ENCODE measurements at places on chromosomes 3 and 15.

DNA sequence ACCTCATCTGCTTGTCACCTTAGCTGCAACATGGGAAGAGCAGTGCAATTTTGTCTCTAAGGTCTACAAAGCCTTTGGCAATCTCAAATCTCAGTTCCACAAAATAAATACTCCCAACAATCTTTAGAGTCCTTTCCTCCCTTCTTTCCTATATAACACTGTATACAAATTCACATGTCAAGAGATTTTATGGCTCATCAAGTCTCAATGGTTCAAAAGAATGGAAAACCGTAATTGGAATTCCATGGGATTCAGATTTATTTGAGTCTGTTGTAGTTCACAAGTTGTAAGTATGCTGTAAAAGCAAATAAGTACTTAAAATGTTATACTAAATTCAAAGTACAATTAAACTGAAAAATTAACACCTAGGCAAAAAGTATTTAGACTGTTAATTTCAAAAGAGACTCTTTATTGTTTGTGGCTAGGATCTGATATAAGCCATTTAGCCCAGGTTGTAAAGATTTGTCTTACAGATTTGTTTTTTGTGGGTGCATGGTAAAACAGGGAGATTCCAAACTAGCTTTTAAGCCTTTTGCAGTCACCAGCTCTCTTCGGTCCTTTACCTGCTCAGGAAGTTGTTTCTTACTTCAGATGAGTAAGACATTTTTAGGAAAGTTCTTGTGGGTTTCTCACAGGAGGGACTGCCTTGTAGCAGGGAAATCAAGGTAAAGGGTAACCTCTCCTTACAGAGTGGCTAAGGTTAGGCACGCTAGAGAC lies 50.1 kb downstream of the CMSS1 start:
- peak; percentile 17 for DNase-seq

DNA sequence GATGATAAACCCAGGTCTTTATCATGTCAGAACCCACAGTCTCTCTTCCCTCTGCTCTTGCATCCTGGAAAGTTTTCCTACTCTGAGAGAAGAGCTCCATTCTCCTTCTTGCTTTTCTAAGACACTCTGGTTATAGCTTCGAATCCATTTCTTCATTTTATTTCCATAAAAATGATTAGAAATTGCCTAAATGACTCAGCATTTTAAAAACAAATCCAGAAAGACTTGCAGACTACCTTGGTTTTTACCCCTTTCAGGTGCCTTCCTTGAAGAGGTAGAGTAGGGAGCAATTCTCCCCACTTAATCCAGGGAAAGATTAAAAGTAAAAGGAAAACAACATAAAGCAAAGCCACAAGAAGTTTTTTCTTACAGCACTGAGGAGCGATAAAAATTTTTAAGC lies 1256.0 kb downstream of the ROBO1 start:
- no peak for DNase-seq

- DNase-seq: peak; percentile 65
These were observed 24.2 kb downstream of the PXYLP1 start for GRCh38 chr3:141255846-141256261.

DNA sequence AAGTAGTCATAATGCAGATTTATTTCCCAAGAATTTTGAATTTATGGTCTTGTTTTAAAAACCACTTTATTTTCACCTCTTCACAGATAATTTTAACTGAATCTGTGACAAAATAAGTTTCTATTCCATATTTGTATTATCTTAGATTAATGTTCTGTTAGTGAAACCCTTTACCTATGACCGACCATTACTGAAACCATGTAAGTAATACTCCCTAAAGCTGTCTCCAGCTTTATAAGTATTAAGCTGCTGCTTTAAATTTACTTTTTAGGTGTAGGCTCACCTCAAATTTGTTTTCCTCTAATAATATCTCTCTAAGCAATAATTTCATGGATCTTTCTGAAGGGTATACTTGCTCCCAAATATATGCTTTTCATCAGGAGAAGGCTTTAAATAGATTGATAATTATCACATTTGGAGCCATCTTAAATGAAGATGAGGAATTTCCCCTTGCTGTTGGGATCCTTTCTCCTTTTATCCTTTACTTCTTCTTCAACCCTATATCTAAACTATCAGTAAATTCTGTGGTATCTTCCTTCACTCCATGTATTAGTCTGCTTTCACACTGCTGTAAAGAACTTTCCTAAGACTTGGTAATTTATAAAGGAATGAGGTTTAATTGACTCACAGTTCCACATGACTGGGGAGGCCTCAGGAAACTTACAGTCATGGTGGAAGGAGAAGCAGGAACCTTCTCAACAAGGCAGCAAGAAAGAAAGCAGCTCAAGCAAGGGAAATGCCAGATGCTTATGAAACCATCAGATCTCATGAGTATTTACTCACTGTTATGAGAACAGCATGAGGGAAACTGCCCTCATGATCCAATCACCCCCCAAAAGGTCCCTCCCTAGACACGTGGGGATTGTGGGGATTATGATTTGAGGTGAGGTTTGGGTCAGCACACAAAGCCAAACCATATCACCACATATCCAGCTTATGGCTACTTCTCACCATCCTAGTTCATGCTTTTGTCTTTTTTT lies 92.3 kb upstream of the P2RY1 start:
- no peak for DNase-seq

DNA sequence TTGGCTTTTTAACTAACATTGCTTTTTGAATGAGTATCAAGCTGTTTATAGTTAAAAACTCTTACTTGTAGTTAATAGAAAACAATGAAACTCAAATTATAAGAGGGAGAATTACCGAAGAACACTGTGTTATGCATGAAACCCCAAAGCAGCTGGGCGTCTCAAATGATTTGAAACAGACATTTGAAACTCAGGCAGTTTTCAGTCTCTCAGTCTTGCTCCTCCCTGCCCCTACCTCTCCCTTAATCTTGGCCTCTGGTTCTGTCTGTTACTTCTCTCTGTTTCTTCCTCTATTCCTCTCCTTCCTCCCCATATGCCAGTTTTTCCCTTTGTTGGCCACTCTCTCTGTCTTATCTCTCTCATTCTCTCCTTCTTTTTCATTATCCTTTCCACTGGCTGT lies 118.3 kb upstream of the SYNPR start:
- no peak for DNase-seq

DNA sequence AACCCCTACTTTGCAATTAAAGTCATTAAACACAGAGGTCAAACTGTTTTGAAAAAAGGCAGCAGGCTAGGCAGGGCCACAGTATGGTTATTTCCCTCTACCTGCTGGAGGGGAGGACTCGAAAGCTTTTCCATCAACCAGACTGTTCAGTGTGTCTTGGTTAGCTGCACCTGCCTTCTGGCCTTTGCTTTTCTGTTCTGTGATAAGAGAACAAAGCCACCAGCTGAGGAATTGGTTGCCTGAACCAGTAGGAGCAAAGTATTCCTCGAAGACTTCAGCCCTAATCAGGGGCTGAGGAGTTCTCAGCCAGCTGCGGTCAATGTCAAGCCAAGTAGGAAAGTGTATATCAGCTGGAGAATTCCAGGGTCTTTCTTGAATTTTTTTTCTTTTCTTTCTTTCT lies 132.5 kb downstream of the SOX2 start:
- DNase-seq: no peak

- no peak for DNase-seq
These were observed 255.0 kb downstream of the CLSTN2 start for GRCh38 chr3:140189976-140190375.

DNA sequence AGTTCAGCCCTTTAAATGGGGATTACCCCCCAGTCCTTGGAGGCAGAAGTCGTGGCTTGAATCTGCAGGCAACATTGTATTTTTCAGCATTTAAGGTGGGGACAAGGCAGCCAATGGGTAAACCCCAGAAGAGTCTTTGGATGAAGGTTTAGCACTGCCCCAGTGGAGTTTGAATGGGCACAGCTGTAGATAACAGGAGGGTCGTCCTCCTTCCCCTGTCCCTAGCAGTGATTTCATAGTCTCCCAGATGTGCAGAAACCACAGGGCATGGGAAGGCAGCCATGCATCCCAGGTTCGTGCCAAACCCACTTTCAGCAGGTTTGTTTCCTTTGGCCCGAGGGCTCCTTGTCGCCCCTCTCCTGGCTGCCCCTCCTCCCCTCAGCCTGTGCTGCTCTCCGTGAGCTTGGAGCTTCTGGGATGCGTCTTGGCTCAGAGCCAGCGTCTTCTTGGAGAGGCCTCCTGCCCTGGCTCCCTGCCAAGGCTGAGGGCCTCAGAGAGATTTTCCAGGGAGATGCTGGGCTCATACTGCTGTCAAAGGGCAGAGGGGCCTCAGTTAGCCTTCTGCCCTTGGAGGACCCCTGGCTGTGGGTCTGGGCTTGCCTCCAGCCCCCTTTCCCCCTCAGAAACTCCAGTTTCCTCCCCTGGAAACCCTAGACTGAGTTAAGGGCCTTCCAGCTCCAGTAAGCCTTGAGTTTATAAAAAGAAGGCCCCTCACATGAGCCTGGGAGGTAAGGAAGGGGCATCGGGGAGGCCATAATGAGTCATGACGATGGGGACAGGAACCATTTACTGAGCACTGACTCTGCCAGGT lies 48.9 kb upstream of the POLG start:
- no peak for DNase-seq

DNA sequence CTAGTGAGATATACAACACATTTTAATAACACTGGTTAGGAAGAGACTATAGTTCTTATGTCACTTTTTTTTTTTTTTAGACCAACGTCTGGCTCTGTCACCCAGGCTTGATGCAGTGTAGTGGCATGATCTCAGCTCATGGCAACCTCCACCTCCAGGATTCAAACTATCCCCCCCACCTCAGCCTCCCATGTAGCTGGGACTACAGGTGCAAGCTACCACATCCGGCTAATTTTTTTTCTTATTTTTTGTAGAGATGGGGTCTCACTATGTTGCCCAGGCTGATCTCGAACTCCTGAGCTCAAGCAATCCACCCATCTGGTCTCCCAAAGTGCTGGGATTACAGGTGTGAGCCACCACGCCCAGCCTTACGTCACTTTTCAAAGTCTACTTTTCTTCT lies 100.8 kb downstream of the FOXP1 start:
- DNase-seq: no peak

DNA sequence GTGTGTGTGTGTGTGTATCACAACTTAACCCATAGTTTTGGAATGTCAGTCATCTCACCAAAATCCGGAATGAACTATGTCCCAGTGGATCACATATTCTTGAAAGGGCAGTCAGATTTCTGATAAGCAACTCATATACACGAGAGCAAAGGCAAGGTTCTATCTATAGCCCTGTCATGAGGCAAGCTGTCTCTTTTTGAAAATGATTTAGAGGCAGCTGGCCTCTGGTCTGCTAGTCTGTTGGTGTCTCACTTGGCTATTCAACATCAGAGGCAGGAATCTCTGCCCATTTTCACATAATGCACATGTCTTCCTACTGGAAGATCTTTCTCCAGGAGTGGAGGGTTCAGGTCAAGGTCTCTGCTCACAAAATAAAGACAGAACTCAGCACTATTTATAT lies 79.8 kb downstream of the CNTN6 start:
- no peak for DNase-seq

DNA sequence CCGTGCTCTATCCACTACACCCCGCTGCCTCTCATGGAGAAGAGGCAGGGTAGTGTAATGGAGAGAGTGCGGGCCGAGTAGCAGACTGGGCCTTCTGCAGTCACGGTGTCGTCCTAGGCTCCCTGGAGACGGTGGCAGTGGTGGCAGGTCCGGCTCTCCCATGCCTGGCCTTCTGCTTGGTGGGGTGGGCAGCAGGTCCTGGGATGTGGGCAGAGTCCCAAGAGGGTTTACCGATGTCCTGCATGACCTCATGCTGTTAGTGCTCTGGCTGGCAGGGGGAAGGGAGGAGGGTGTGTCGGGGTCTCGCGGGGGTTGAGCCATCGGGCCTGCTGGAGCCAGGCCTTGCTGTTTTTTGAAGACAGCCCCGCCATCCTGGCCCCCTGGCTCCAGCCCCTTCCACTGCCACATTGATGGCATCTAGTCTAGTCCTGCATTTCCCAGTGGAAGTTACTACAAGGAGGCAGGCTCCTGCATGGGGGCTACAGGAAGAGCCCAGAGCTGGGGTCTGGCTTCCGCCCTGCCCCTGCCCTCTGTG lies 73.6 kb upstream of the SEC13 start:
- DNase-seq: no peak

DNA sequence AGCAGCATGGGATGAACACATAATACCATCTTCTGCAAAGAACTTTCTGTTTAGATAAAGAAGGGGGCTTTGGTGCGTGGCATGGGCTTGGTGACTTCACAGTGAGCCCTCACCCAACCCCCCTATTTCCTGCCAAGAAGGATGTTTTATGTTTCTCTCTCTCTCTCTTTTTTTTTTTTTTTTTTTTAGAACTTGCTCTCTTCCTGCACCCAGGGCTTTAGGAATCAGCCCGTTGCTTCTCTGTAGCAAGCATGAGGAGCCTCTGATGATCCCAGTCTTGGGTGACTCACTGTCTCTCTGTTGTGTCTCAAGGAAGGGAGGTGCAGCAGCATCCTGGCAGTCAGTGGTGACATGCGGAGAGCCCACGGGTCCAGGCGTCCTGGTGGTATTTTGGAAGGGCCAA lies 49.1 kb downstream of the CCK start:
- DNase-seq: peak; percentile 11

DNA sequence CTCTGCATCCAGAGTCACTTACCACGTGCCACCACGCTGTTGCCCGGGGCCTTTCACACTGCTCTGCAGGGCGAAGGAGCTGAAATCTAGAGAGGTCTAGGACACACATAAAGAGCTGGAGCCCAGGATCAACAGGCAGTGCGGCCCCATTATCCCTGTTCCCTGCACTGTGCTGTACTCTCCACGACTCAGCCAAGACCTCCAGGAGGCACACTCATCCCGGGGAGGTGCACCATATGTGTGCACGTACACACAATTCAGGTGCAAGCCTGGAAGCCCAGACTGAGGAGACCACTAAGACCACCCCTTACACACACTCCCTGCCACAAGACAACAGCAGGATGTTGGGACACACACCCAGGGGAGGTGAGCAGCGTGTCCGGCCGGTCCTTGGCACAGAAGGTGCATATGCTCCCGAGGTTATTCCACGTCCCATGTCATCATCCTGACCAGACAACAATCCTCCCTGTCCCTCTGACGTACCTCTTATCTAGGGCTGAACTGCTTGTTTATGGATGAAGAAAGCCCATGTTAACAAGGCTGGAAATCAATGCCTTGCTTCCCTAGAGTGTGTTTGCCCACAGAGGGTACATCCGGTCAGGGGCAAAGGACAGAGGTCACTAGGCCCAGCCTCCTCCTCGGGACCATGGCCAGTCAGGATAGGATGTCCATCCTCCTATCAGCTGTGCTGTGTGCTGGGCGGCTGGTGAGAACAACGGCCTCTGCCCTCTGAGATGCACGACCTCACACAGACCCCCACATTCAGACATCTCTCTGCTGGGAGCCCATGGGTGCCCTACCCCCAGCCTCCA lies 16.1 kb downstream of the KLF15 start:
- DNase-seq: no peak

DNA sequence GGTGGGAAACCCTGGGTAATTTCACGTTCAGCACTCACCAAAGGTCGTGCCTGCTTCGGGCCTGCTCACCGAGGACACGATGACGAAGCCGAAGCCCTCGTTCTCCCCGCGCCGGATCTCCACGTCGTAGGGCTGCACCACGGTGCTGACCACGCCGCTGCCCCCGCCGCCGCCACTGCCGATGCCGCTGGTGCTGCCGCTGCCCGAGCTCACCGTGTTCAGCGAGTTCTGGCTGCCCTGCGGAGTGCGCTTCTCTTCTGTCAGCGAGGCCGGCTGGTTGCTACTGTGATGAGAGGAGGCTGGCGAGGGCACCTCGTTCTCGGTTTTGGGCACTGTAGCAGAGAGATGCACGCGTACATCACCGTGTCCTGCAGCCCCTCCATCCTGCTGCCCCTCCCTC lies 659.5 kb downstream of the MAGI1 start:
- no peak for DNase-seq

GRCh38 chr15:29088666-29089065 lies 181.0 kb downstream of the NSMCE3 start:
- DNase-seq: no peak

- no peak for DNase-seq
These were observed 35.2 kb downstream of the ETV5 start for GRCh38 chr3:186073641-186074040.
